Testis (tissue), 5 donors: ENCODE measurements at places on chromosomes 5 and 9. TPM values are rescaled to one million over a fixed set of nuclear protein-coding genes. Genes with fewer than 3 reads are reported as not detected.

The GIN1 gene
- 12.5 TPM for total RNA-seq

The PCDHGC5 gene
- total RNA-seq, result 4.9 TPM

The SLC26A2 gene
- 13.5 TPM for total RNA-seq

The BRINP1 gene
- total RNA-seq, result 1.2 TPM

The MAMDC4 gene
- total RNA-seq, result 18.3 TPM

The SLC22A5 gene
- 9.5 TPM for total RNA-seq

The PIP5K1B gene
- 66.9 TPM for total RNA-seq

The MRPL36 gene
- total RNA-seq, result 101 TPM

The ECSCR gene
- 1.8 TPM for total RNA-seq

The DOLK gene
- 29.4 TPM for total RNA-seq

The ARSI gene
- total RNA-seq, result 0.79 TPM

The FCN2 gene
- not detected for total RNA-seq

The ANKRD55 gene
- total RNA-seq, result 6.2 TPM

The KIF12 gene
- total RNA-seq, result 9.2 TPM

The PCDHA6 gene
- 4.6 TPM for total RNA-seq

The MEGF10 gene
- 5.1 TPM for total RNA-seq

The BAAT gene
- total RNA-seq, result not detected

The ZNF454 gene
- total RNA-seq, result 8.9 TPM

The GAPT gene
- 1.9 TPM for total RNA-seq

The TSSK1B gene
- 68.7 TPM for total RNA-seq

The INSL4 gene
- 0.16 TPM for total RNA-seq

The LCN1 gene
- total RNA-seq, result not detected

The ENTPD2 gene
- 5.7 TPM for total RNA-seq

The COL23A1 gene
- total RNA-seq, result 5.5 TPM

The IFNA21 gene
- not detected for total RNA-seq

The PAPPA gene
- total RNA-seq, result 1.9 TPM

The ANP32B gene
- 33.8 TPM for total RNA-seq

The NSG2 gene
- 7.2 TPM for total RNA-seq

The MZB1 gene
- total RNA-seq, result 0.31 TPM

The FSTL4 gene
- 7.1 TPM for total RNA-seq

The ELAVL2 gene
- total RNA-seq, result 77.0 TPM

The TEX10 gene
- 45.3 TPM for total RNA-seq

The CDHR2 gene
- 60.5 TPM for total RNA-seq

The CD74 gene
- 137 TPM for total RNA-seq

The TYRP1 gene
- total RNA-seq, result 2.0 TPM

The FOXD4L3 gene
- total RNA-seq, result not detected

The PCDHGA1 gene
- total RNA-seq, result 13.1 TPM

The TOR4A gene
- total RNA-seq, result 4.5 TPM

The MYO10 gene
- 102 TPM for total RNA-seq

The MATR3 gene
- total RNA-seq, result 248 TPM

The PCA3 gene
- total RNA-seq, result 0.37 TPM

The WWC1 gene
- 3.7 TPM for total RNA-seq

The TRMO gene
- total RNA-seq, result 40.1 TPM

The ADGRD2 gene
- 0.31 TPM for total RNA-seq

The SMIM33 gene
- total RNA-seq, result not detected
